GM12878 (cell line): ENCODE measurements at places on chromosomes 7 and 10.

DNA sequence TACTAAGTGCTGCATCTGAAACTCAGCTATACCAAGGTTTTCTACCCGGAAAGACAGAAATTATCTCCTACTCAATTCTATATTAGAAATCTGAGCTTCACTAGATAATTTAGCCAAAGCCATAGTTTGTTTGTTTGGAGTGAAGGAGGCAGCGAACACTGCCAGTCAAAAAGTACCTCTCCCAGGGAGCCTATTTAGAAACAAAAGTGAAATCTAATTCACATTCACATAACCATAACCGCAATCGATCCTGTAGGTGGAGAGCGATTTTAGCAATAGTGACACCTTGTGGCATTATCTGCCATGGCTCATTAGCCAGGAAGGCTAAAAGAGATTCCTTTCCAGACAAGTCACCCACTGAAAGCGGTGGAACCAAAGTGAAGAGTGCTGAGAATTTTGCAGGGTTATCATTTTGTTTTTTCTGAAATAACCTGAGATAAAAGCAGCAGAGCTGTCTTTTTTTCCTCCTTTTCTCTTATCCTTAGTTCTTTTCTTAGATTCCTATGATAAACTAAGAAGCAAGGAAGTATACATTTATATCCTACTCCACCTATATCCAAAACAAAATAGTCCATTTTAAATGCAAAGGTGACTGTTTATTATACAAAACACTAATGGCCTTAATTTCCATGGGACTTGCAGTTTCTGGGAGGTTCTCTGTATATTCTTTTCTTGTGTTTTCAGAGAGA, 83.7 kb upstream of the BET1 start:
- peak; percentile 66 for DNase-seq

- no peak for DNase-seq
These were observed 15.8 kb upstream of the DUSP5 start for GRCh38 chr10:110481919-110482318.

DNA sequence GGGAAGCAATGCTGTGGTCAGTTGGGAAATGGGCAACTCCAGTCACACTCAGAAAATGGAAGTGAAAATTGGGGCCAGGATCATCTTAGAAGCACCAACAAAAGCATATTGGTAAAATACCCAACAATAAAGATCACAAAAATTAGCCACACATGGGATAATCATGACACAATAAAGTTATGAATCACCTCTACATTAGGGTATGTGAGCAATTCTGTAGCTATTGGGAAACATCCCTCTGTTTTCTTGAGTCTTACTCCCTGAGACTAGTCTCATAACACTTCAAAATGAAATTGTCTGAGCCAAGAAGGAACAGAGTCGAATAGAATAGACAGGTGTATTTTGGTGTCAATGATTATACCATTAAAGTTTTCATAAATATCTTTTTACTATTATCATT, 178.3 kb downstream of the DYNC1I1 start:
- no peak for DNase-seq

- no peak for DNase-seq
These were observed 23.2 kb upstream of the BTRC start for GRCh38 chr10:101330631-101331225.

DNA sequence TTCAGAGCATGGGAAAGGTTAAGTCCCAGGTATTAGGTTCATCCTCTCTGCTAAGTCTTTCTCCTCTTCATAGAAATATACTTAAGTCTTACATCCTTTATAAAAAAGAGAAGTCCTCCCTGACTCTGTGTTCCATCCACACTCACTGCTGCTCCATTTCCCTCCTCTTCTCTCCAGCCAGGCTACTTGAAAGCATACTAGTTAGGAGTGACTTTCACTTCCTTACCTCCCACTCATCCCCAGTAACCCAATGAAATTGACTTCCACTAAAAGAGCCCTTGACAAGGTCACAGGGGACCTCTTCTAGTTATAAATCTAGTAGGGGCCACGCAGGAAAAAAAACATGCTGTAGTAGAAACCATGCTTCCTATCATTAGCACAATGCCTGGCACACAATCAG, 133.1 kb upstream of the AGK start:
- DNase-seq = no peak

DNA sequence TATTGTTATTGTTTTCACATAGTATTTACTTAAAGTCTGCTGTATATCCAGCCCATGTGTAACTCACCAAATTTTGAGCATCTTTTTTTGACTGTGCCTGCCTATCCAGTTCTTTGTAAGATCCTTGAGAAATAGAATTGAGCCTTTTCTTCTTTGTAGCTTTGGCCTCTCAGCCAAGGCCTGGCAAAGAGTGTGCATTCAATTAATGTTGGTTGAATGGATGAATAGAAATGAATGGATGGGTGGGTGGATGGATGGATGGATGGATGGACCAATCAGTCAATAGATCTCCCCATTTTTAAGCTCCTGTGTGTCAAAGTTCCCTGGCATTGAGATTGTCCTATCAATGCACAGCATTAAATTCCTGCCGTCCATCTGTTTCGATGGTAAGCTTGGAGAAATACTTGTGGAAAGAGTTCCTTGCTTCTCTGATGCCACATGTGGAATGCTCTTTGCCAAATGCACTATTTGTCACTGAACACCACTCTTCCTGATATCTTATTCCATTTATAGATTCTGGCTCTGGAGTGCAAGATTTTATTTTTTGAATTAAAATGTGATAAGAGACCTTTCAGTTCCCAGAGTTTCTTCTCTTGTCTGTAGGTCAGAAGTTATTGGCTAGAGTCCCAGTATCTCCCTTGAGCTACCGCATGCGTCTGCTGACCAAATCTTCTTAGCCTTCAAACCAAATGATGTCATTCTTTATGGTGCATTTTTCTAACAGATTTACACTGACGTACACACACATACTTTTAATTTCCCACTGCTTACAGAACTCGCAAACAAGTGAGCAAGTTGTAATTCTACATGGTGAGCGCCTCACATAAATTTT, 20.7 kb upstream of the ADRB1 start:
- DNase-seq = no peak

GRCh38 chr7:103632005-103632639, 186.1 kb upstream of the SLC26A5 start:
- DNase-seq = no peak

DNA sequence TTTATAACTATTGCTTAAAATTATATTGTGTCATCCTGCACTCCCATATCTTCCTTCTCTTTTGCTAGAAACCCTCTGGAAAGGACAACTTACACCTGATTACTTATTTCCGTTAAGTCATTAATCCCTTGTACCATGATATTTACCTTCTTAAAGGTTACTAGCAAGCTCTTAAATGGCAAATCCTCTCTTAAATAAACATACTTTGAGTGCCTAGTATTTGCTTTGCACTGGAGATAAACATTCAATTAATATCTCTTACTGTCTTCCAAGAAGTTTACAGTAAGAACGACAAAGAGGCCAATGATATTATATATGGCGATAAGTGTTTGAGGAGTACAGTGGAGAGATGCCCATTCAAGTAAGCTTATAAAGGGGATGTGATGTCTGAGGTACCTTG, 278.3 kb downstream of the HGF start:
- DNase-seq = no peak
